ENCODE measurements at places on chromosomes 12 and 14. TPM values are rescaled to one million over a fixed set of nuclear protein-coding genes. Genes with fewer than 3 reads are reported as not detected.

GRCh38 chr12:84222841-84223240, 689.8 kb downstream of the SLC6A15 start:
- no peak for DNase-seq

DNA sequence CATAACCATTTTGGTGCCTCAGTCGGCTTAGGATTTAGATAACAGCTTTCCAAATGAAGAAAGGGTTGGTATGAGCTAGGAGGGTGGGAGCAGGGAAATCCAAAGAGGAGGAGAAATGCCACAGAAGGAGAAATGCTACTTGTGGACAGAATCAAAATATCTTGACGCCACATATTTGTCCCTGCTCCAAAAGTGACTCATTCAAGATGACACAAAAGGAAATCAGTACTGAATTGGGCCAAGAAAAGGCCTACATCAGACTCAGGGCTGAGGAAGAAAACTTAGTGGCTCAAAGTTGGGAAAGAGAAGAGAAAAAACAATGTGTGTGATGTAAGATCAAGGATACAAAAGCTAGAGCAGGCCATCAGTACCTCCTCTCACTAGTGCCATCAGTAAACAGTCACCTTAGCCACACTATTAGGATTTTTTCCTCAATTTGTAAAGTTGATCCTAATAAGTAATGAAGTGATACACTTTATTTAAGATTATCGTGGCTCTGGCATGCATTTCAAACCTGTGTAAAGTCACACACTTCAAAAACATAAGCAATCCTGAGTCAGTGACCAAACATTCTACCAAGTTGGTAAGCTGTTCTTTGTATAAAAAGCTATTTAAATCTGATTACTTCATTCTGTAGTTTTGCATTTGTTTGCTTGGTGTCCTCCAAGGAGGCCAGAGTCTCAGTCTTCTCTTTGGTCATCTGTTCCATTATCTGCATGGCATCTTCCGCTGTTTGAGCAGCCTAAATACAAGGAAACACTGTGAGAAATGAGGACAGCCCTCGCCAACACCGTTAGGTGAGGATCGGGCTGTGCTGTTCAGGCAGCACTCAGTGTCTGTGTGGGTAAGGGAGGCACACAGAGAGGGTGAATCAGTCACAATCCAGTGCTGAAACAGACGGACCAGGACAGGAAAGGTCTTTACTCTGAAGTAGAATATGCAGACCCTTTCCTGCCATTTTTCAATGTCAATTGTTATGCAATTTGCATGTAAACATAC, 52.6 kb upstream of the VPS33A start:
- DNase-seq = no peak

DNA sequence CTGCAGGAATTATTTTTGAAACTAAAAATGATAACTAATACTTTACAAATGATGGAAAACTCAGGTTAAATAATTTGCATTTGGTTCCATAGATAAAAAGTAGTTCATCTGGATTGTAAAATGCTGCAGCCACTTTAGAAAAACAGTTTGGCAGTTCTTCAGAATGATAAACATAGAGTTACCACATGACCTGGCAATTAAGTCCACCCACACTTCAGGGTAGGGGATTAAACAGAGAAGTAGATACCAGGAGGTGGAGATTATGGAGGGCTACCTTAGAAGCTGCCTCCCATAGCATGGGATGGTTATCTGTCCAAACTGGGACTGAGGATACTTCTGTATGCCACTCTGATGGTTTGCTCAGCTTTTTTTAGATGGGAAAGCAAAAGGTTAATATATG, 22.2 kb downstream of the ARF6 start:
- no peak for DNase-seq

DNA sequence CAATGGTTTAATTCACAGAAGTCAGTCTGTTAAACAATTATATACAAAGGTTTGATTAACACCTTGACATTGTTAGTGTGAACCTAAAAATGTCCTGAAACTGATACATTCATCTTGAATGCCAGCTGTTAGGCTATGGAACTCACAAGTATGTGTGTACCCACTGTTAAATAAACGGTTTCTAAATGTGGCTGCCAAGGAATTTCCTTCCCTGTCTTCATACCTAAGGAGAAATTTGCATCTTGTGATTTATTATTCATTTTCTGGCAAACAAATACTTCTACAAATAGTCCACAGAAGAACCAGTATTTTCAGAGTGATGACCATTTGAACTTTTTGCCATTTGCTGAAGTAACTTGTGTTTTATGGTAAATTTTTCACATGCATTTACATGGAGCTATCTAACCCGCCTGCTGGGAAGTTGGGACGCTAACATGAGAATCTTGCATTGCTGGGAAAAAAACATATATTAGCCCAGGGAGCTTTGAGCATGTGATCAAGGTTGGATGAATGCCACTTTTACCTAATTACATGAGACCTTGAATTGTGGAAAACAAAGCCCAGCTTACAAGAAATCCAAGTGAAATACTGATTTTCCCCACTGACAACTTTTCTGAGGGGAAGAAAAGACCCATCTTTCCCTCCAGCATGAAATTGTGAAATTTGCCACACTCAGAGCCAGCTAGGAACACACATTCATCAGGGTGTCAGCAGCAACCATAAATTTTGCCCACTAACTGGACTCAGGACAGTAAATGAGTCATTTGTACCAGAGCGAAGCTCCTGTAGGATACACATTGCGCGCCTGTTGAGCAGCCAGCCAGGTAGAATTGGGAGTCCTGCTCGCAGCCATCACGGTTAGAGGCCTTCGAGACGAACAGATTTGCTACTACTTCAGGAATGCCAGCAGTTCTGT, 118.0 kb downstream of the KICS2 start:
- no peak for DNase-seq

GRCh38 chr14:104975481-104976197, 2.5 kb downstream of the AHNAK2 start:
- DNase-seq = peak; percentile 81

GRCh38 chr12:95701275-95701674, 89.3 kb downstream of the NTN4 start:
- no peak for DNase-seq

The ERBB3 gene
- total RNA-seq = 39.8 TPM

DNA sequence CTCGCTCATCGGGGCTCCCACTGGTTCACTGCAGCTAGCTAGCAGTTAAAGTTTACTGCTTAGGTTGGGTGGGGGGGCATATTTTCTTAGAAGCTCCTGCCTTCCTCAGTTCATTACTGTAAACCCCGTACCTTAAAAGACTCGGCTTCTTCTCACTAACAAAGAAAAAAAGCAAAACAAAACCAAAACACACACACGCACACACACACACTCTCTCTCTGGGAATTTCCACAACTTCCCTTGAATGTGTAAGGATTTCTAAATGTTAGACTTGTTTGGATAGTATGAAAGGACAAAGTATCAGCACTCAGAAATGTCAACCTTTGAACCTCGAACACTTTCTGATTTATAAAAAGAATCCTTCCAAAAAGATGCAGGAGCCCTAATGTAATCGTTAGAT, 927 bp downstream of the PTHLH start:
- DNase-seq = no peak

DNA sequence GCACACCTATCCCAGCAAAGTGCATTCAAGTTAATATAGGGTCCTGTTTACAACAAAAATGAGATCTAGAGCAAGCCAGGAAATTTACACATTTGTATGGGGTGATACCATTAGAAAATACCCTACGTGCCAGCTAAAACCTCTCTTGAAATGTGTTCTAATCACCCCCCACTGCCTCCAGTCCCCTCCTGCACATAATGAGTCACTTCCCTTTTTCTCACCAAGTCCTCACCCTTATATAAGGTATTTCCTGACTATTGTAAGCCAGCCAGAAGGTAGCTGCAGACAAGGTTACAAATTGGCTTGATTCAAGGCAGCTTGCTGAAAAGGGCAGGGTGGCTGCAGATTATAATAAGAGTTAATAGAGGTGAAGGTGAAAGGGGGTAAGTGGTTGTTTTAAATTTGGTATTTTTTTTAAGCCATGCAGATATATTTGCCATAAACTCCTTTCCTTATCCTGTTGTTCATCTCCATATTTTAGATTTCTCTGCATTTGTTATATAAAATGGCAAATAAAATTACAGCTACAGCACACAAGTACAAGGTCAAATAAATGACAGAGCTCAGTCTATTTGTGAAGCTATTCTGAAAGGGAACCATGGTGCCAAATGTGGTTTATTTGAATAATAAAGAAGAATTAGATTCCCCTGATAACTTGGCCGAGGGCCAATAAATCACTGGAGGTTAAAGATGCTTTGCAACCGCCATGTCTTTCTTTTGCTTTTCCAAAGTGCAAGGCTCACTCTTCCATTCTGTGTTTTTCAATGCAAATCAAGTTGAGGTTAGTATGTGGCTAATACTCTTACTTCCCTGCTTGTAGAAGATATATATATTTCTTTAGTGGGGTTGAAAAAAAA, 385.9 kb downstream of the EGLN3 start:
- peak; percentile 9 for DNase-seq

DNA sequence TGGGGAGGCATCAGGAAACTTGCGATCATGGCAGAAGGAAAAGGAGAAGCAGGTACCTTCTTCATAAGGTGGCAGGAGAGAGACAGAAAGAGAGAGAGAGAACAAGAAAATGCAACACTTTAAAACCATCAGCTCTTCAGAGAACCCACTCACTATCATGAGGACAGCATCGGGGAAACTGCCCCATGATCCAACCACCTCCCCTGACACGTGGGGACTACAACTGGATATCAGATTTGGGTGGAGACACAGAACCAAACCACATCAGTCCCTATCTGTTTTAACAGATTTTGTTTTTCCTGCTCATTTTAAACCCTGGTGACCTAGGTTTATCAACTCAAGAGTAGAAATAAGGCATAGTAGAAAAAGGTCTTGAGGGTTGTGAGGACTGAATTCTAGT, 210.1 kb upstream of the PLXNC1 start:
- DNase-seq = no peak

- DNase-seq = no peak
Observed at GRCh38 chr14:81170829-81171195, 49.9 kb downstream of the GTF2A1 start.

GRCh38 chr12:78799649-78800048, 64.9 kb upstream of the SYT1 start:
- no peak for DNase-seq

GRCh38 chr12:7959701-7960121, 23.7 kb upstream of the SLC2A3 start:
- peak; percentile 78 for DNase-seq

The ACRBP gene
- total RNA-seq = 3.6 TPM

The GPRC5D gene
- not detected for total RNA-seq

The TM9SF1 gene
- total RNA-seq = 35.2 TPM

DNA sequence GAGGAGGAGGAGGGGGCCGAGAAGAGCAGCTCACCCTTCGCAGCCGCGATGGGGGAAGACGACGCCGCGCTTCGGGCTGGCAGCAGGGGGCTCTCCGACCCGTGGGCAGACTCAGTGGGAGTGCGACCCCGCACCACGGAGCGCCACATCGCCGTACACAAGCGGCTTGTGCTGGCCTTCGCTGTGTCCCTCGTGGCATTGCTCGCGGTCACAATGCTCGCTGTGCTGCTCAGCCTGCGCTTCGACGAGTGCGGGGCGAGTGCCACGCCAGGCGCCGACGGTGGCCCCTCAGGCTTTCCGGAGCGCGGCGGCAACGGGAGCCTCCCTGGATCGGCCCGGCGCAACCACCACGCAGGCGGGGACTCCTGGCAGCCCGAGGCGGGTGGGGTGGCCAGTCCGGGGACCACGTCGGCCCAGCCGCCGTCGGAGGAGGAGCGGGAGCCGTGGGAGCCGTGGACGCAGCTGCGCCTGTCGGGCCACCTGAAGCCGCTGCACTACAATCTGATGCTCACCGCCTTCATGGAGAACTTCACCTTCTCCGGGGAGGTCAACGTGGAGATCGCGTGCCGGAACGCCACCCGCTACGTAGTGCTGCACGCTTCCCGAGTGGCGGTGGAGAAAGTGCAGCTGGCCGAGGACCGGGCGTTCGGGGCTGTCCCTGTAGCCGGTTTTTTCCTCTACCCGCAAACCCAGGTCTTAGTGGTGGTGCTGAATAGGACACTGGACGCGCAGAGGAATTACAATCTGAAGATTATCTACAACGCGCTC, 745 bp downstream of the TRHDE start:
- peak; percentile 65 for DNase-seq

DNA sequence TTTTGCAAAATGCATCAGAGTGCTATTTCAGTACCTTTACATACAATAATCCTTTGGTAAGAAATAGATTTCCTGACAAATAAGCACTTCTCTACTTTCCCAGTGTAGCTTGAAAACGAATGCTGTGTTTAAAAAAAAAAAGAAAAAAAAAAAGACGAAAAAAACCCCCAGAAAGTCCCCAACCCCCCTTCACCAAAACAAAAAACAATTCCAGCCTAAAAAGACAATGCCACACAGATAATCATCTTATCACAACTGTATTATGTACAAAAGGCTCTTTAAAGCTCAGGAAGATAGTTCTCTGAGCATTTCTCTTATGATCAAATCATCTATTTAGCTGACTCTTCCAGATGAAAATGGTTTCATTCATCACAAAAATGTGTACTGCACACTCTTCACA, 1.6 kb downstream of the FERMT2 start:
- DNase-seq = no peak

DNA sequence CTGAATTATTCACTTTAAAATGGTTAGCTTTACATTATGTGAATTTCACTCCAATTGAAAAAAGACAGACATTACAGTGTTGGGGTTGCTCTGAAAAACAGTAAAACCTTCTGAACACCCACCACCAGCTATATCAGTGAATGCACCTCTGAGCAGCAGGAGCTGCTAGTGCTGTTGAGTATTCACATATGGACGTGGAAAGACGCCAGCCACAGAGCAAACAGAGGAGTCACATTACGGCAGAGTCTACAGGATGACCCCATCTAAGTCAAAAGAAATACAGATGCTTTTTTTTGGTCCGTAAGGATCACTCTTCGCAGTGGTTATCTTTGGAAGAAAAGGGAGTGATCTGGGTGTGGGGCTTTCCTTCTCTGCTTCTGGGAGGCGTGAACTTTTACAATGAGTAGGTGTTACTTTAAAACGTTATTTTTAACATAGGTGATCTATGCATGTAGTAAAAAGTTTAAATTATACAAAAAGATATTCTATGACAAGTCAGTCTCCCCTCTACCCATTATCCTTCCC, 4.5 kb downstream of the HVCN1 start:
- no peak for DNase-seq

DNA sequence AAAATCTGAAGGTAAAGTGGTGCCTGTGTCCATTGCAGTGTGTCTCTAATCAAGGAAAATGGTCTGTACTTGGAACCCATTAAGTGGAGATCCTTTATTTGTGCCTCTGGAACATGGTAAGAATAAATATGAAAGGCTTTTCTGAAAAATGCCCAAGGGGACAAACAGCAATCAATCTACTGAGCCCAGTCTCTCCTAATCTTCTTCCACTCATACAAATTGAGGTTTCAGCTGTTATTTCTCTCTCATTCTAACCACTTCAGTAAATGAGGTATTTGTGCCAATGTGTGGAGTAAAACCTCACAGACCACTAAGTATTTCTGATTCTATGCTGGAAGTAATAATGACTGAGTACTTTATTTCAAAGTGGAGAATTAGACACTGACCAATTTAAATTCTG, 82.3 kb upstream of the ST8SIA1 start:
- DNase-seq = no peak

GRCh38 chr14:85445151-85445795, 84.7 kb upstream of the FLRT2 start:
- DNase-seq = no peak

- peak; percentile 63 for DNase-seq
Observed at GRCh38 chr12:68538726-68539614, 71.7 kb upstream of the RAP1B start.

The KLRK1 gene
- not detected for total RNA-seq
